ENCODE measurements at places on chromosomes 7 and 10. TPM values are rescaled to one million over a fixed set of nuclear protein-coding genes. Genes with fewer than 3 reads are reported as not detected.

DNA sequence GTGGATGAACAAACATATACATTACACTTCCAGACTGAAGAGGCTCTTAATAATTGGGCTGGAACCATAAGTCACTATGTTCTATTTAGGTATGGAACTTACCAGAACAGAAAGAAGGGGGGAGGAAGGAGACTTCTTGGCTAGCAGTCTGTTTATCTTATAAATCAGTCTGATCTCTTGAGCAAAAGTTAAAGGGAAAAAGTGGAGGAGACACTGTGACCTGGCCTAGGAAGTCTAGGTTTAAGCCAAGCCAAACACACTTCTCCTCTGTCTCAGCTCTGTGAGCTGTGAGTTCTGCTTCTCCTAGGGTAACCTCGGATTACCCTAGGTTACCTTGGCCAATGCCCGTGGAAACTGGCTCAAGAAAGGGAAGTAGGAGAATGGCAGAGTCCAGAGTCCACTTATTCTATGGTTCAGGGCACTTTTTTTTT, 95.2 kb downstream of the PFKFB3 start:
- no peak for ATAC-seq

GRCh38 chr10:5641501-5641900, 24.9 kb downstream of the ASB13 start:
- no peak for ATAC-seq

EGR2 gene
- total RNA-seq, result 94.4 TPM

DNA sequence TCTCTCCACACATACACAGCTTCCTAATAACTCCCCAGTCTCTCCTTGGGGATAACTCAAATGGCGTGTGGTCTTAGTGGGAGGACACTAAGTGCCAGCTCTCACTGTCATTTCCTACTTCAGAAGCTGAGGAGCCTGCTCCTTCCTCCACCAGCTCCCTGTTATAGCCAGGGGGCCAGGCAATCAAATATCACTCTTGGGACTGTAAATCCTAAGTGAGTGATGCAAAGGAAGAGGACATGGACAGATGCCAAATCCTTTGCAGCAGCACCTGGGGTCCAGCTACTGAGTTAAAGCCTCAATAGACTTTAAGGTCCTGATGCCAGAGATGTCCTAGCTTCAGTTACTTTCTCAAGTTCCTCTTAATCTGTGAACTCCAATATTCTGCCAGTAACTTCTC, 34.1 kb downstream of the SEM1 start:
- ATAC-seq, result no peak

Data from activated T-helper 17 cell treated with anti-CD3 and anti-CD28 coated beads, Interleukin-2, amount 50 U/mL, for 72 hours (primary cell).